ENCODE measurements at places on chromosomes 11 and 22.
A peak's percentile ranks its signal among the peaks of the same experiment; 100 is the strongest.

DNA sequence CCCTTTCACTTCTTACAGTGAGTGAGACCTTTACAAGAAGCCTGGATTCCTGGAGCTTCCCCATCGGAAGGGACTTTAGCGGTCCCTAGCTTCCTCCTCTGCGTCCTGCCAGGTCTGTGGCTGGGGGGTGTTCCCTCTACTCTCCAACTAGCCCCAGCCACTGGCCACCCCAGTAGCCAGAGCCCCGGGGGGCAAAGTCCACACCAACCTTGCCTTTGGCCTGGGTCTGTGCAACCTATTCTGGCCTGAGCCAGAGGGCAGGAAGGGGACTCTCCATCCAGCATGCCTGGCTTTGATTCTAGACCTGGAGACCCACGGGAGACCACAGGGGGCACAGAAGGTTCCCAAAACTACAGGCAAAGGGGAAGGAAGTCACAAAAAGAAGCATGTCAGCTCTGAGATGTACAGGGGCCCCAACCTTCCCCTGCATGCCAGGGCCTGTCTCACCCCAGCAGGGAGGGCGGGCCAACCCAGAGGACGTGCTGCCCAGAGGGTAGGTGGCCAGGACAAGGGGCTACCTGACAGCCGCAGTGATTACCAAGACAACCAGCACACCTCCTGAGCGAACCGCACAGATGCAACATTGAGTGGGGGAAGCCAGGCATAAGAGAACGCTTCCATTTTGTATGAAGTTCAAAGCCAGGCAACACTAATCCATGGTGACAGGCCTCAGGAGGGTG lies 52.4 kb downstream of the DSCAML1 start:
- DNase-seq = no peak

DNA sequence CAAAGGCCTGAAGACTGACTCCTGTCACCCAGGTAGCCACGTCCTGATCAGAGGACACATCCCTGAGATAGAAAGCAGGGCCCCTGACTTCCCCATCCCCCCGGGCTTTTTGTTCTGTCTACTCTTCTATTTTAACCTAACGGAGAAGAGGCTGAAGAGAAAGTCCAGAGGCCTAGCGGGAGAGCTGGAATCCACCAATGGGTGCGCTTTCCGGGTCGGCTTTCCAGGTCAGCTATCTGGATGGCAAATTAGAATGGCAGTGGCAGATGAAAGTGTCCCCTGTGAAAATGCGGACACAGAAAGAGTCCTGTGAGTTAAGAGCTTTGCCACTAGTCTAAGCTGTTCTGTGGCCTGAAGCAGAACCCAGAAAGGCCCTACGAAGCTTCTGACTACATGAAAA lies 13.1 kb upstream of the SERPING1 start:
- DNase-seq = no peak

DNA sequence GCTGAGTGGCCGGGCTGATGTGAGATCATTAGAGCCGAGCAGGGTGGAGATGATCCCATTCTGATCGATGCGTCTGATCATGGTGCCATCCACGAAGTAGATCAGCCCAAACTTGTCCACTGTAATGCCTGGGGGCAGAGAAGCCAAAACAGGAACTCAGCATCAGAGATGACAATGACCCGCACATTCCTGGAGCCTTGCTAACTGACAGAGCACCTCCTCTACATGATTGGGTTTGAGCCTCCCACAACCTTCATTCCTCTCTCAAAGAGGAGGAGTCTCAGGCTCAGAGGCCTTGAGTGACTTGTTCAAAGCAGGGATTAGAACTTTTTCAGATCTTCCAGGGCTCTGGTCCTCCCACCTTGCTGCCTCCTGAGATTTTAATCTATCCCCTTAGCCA lies 133.7 kb upstream of the NARS2 start:
- DNase-seq = no peak

DNA sequence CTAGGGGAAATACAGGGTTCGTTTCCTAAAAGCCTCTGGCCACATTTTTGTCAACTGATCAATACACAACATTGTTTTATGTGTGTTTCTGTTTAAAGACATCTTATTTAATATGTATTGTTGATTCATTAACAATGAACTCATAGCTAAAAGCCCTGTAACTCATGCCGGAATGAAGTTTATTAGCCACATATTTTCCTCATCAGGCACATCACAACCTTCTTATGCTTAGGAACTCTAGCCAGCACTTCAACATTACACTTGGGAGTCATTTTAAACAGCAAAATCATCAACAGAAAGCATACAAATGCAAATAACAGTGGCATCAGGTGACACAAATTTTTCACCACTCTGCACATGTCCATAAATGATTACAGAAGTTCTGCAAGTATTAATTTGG lies 15.1 kb upstream of the BLID start:
- DNase-seq = no peak

- no peak for DNase-seq
Observed at GRCh38 chr11:115256397-115257197, 247.6 kb downstream of the CADM1 start.

DNA sequence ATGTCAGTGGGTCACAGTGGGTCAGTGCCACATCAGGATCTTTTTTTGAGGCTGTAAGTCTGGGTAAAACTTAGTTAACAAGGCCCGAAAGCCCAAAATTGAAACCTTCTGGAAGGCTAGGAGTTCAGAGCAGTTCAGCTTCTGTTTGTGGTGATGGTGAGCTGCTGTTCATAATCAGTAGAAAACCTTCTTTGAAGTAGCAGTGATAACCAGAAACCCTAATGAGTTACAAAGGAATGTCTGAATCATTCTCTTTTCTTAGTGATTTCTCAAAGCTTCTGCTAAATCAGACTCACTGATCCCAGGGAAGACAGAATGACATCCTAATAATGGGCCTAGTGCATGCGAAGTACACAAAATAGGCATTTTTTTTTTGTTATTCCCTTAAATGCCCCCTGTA lies 124.7 kb downstream of the PARVA start:
- no peak for DNase-seq

DNA sequence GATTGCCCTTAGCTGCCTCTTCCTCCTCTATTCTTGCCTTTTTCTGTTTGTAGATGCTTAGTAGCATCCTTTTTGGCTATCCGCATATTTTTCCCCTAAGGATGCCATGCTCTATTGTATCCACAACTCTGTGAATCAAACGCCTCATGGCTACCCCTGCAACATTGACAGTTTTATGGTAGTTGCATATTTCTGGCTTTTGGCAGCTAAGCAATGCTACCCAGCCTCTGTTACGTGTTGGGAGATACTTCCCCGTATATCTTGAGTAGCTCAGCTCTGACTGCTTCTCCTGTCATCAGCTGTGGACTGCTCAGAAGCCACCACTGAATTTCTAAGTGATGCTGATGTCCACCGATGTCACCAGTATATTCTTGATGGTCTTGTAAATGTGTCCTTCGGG lies 15.1 kb upstream of the SLC3A2 start:
- no peak for DNase-seq

GRCh38 chr11:131771471-131771870 lies 401.1 kb downstream of the NTM start:
- DNase-seq = no peak

GRCh38 chr22:33024626-33025025 lies 33.6 kb downstream of the SYN3 start:
- no peak for DNase-seq

DNA sequence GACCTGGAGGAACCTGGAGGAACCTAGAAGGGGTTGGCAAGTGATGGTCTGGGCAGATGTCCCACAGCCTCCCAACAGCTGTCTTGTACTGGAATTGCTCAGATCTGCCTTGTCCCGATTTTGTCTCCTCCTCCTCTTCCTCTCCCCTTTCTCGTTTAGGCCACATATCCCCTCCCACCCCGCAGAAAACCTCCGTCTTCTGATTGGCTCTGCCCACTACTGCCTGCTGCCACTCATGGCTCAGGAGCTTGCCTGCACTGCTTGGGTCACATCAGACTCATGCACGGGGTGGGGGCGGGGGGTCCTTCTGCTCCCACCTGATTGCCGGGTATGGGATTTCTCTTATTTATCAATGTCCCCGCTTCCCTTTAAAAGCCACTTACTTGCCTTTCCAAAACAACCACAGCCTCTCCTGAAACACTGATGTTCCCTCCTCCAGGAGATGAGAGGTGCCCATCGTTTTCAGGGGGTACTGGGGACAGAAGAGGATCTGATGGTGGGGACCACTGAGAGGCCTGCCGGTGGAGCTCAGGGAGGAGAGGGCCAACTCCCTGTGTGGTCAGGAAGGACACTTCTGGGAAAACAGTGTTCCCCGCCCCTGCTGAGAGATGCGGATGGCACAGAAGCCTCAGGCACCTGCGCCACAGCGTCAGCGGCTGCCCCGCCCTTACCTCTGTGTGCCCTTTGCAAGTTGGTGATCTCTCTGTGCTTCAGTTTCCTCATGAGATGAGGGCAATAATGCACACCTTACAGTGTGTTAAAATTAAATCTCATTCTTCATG lies 14.7 kb downstream of the TOM1 start:
- no peak for DNase-seq

DNA sequence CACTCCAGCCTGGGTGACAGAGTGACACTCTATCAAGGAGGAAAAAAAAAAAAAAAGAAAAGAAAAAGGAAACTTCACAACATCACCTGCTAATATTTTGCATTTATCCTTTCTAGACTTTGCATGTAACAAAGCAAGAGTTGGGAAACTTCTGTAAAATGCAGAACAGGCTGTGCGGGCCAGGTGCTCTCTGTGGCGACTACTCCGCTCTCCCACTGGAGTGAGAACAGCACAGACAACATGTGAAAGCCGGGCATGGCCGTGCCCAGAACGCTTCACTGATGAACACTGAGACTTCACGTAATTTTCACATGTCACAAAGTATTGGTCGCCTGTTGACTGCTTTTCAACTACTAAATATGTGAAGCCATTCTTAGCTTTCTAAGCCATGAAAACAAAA lies 15.5 kb upstream of the TESMIN start:
- DNase-seq = no peak

DNA sequence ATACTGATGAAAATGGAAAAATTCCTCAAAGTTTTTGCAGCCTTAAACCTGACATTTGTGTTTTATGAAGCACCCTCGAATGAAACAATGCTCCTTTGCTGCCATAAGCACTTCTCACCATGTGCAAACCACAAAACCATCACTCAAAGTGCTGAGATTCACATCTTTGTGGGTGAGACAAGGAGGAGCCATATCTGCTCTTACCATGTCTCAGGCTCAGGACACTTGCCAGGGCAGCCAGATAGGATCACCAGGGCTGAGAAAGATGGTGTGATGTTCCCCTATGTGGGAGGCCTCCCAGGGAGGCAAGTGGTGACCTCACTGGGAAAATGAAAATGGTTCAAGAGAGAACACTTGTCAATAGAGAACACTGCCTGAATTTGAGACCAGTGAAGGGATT lies 120.4 kb downstream of the CCDC34 start:
- no peak for DNase-seq

DNA sequence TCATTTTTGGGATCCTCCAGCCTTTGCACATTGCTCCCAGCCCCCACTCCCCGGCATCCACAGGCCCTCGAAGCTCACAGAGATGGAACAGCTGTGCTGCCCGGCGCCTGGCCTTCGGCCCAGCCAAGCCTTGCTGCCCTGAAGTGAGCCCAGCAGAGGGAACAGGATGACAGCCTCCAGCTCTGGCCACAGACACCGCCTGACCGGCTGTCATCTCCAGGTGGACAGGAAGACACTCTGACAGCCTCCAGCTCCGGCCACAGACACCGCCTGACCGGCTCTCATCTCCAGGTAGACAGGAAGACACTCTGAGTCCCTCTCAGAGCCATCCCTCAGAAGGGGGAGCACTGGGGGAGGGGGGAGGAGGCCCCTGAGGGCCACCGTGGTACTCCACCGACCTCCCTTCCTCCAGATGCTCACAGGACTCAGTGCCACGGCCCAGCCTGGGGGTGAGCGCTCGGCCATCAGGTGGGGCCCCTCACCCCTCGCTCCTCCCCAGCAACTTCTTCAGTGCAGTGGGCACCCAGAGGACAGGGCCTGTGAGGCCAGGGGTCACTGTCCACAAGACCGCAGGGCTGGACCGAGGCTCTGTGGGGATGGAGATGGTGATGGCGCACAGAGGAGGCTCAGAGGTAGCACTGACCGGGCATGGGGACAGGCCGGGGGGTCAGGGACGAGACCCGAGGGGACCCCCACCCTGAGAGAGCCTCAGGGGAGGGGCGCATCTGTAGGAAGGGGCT lies 58.6 kb downstream of the BRD1 start:
- DNase-seq = peak; percentile 40

GRCh38 chr11:8735094-8735493 lies 52.5 kb downstream of the RPL27A start:
- DNase-seq = no peak

- no peak for DNase-seq
Observed at GRCh38 chr22:17795661-17796548, 21.6 kb upstream of the BID start.

DNA sequence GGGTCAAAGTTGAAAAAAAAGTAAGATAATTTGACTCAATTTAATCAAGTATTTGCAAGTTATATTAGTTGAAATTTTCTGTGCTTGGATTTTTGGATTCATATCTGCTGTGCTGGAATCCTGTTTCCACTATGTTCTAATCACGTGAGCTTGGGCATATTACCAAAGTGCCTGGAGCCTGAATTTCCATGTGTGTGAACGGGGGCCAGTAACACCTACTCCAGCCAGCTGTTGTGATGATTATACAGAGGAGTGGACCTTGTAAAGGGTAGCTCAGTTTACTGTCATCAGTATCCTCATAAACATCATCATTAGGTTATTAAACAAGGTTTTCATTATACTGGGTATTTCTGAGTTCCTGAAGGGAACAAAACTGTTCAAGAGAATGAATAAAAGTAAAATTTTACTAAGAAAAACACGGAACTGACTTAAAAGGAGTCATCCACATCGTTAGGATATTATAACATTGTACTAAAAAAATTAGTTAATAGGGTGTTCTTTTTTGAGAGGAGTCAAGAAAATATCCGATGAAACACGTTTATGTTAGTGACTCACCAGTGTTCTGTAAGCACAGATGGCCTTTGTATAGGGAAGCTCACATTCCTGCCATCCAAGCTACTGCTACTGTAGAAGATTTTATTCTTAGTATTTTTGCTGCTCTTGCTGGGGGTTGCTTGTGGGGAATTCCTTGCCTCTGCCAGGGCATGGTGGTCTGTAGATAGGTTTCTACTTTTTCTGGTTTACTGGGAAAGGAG lies 144.1 kb downstream of the ARHGAP42 start:
- no peak for DNase-seq

DNA sequence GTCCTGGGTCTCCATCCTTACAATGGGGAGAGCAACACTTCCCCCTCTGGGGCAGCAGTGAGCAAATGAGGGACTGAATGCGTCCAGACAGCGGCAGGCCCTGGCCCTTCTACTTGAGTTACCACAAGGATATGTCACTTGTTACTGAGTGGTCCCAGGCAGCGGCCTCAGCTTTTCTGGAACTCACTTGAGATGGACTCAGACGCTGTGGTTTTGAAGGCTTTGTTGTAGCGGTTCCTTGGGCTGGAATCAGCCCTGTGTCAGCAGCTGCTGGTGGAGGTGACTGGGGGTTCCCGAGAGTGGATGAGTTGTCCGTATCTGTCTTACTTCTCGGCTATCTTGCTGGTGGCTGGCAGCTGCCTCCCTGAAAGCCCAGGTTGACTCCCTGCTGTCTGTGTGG lies 77.0 kb downstream of the MICAL2 start:
- DNase-seq = no peak

GRCh38 chr11:109993786-109994185 lies 99.4 kb upstream of the ZC3H12C start:
- no peak for DNase-seq

GRCh38 chr22:19523240-19524169 lies 705 bp downstream of the CLDN5 start:
- peak; percentile 71 for DNase-seq

GRCh38 chr11:65501472-65502273 lies 2.8 kb downstream of the MALAT1 start:
- DNase-seq = no peak

Data from ecto neural progenitor cell (in vitro differentiated cells).